ENCODE measurements at places on chromosomes 2 and 18.
A peak's percentile ranks its signal among the peaks of the same experiment; 100 is the strongest.

DNA sequence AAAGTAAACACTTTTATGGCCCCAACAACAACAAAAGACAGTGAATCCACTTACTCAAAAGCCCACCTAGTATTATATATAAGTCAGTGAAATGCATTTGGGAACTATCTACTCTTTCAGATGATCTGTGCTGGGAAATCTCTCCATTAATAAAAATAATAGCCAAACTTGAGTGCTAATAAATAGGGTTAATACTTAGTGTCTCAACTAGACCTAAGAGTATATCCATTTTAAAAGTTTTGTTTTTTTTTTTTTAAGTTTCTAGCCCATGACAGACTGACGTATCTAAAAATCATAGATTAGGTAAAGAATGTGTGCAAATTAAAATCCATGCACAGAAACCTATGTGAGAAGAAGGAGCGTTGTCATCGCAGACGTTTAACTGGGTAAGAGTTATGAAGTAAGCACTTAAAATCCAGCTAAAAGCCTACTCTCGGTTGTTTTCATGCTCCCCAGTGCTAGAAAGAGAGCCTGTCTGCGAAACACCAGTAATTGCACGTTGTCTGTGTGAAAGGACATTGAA is 83.4 kb upstream of the PELI1 start:
- no peak for DNase-seq

DNA sequence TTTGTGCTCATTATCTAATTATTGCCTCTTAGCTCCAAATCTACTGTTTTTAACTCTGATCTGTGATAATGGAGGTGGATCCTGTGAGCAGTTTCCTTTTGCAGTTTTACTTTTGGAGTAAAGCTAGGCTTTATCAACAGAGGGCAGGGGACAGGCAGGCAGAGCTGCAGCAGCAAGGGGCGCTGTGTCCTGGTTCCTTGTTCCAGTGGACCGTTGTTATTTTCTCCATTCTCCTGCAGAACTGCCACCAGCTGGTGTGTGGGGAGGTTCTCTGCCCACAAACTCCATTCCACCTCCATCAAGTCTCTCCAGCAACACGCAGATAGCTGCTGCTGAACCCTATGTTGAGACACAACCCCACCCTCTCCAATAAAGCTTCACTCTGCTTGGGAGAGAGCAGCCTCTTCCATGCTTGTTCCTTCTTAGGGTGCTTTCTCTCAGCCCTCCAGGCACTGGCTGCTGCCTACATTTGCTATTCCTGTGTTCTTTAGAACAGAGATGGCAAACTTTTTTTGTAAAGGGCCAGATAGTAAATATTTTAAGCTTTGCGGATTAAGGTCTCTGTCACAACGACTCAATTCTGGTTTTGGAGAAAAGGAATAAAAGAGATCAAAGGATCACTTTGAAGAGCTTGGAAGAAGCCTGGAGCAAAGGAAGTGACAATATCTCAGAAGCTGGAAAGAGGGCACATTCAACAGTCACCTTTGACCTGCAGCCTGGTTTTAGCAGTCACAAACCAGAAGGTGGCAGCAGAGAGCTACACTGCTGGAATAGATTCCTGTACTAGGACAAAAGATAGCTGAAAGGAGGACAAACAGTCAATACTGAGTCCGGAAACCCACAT is 208.8 kb downstream of the CCDC178 start:
- no peak for DNase-seq

DNA sequence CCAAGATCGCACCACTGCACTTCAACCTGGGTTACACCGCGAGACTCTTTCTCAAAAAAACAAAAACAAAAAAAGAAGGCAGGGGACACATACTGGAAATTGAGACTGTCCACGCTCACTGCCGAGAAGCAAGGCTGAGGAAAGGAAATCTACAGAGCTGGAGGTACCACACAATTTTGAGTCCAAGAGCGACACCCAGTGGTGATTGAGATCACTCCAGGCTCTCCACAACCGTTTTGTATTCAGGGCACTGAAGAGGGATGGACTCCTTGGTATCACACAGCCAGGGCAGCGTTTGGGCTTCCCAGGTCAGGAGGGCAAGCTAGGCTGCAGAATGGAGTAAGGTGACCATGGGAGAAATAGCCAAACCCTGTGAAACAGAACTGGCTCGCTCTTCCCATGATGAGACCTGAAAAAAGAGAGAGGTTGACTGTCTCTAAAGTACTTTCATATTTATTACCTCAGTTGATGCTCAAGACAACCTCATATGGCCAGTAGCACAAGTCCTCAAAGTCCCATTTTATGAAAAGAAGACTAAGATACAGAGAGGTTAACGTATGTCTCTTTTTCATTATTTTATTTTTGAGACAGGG is 74.5 kb upstream of the YPEL5 start:
- DNase-seq: peak; percentile 17

DNA sequence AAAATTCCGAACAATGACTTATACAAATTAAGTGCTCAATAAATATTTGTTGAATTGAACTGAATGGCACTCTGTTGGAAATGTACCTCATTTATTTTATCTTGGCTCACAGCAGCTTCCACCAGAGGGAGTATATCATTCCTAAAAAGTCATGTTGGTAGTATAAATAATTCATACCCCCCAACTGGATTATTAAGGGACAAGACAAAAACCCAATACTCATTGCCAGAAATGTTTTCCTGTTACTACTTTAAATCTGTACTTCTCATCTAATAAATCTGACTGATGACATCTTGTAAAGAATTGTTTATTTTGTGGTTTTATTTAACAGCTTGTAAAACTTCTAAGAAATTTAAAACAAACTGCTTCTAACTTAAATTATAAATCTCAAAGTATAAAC is 163.9 kb downstream of the CDH2 start:
- no peak for DNase-seq

- no peak for DNase-seq
Measured at GRCh38 chr2:240134956-240135520, 1.1 kb downstream of the COPS9 start.

DNA sequence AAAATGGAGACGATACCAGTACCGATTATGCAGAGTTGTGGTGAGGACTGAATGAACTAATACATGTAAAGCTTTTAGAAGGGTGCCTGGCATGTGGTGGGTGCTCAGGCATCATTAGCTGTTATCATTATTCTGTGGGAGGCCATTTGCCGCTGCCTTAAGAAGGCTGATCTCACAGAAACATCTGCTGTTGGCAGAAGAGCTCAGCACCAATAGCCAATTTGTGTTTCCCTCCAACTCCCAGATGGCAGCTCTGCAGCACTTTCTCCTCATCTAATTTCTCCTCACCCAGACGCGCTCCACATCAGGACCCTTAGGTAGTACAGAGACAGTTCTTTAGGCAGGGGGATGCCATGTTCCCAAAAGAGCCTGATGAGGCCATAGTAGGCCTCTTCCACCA is 15.8 kb upstream of the CYP1B1 start:
- no peak for DNase-seq

DNA sequence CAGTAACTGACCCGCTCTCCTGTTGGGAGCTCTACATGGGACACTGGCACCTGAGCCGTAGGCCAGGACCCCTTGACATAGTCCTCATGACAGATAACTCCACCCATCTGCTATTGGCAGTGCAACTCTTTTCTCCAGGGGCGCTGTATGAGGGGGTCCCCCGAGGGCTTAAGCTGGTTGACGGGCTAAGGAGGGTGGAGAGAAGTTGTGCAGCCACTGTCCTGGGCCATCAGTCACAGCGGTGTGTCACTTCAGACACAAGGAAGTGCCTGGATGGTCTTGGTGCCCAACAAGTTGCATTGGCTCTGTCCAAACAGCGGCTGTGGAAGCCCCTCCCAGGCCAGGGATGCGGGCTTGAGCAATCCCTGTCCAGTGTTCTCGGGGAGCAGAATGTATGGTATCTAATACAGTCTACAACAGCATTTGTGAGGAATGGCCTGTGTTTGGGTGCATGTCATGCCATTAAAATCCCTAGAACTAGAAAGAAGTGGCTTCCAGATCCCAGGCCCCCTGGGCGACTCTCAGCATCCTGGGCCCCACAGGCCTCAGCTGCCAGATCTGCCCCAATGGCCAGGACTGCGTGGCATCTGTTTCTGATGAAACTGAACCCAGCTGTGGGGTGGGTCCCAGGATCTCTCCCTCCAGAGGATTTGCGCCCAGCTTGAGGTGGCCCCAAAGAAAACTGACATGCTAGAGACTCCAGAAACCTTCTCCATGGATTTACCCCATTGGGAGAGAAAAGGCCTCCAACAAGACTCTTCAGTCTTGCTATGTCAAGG is 23.3 kb downstream of the TTC32 start:
- DNase-seq: no peak
